Kidney tubule cell (primary cell): ENCODE measurements at places on chromosomes 16 and 17.

DNA sequence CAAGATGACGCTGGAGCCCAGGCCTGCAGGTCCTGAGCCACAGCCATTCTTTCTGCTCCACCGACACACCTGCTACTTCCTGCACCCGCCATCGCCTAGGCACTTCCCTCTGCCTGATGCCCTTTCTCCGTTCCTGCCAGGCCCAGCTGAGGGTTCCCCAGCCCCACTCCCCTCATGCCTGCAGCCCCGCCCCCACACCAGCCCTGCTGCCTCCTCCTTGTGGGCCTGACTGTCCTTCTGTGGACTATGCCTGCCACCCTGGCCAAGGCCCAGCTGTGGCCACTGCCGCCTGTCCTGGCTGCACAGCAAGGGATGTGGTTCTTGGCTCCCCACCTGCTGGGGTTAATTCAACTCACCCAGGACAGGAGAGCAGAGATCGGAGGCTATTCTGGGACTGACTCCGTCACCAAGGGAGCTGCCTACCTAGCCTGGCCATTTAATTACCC, 7.5 kb downstream of the NATD1 start:
- no peak for DNase-seq

DNA sequence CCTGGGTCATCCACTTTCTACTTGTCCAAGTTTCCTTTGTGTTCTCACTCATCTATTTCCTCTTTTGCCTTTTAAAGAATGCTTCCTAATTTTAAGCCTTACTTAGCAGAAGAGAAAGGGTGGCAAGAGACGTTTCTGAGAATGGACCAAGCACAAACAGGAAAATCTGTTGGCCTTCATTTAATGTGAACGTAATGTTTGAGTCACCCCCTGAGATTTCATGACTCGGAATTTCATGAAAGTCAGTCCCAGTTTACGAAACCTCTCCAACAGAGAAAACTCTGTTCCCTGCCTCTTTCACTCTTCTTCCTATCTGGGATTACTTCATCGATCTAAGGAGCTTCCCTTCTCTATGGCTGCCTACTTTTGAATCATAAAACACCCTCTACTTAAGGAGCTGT, at the start of gene CD300E:
CD300E (minus strand) TSS at position 46 of the 401 bp plus-strand sequence. CDS start 117 bp downstream, outside the sequence.
- DNase-seq, result no peak

DNA sequence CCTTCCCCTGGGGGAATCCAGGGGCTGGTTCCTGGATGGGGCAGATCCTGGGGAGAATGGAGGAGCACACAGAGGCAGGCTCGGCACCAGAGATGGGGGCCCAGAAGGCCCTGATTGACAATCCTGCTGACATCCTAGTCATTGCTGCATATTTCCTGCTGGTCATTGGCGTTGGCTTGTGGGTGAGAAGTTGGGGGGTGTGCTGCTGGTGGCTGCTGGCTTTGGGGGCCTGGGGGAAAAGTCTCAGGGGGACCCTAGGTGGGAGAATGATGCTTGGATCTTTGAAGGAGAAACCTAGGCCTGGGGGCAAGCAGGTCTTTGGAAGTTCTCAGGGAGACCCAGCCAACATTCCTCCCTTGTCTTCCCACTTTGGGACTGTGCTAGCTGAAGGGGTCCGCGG, at the start of gene SLC5A2:
SLC5A2 (plus strand) TSS at position 43 of the 400 bp plus-strand sequence; CDS start at position 57, 14 bp downstream.
- DNase-seq, result no peak

DNA sequence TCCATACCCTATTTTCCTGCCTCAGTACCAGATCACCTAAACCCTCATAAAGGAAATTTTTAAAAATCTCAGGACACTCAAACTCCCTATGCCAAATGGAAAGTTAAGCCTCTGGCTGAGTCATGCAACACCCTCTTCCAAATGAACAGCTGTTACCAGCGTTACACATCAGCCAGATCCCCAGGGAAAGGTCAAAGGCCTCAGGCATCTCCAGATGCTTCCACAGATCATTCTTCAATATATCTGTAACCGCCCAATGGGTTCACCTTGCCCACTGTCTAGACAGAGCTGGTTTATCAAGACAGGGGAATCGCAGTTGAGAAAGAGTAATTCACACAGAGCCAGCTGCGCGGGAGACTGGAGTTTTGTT, 29.1 kb upstream of the SHCBP1 start:
- no peak for DNase-seq

- no peak for DNase-seq
Observed at GRCh38 chr17:55023626-55024025, 55.1 kb downstream of the STXBP4 start.

GRCh38 chr17:55806745-55807495, 56.1 kb downstream of the PCTP start:
- no peak for DNase-seq

DNA sequence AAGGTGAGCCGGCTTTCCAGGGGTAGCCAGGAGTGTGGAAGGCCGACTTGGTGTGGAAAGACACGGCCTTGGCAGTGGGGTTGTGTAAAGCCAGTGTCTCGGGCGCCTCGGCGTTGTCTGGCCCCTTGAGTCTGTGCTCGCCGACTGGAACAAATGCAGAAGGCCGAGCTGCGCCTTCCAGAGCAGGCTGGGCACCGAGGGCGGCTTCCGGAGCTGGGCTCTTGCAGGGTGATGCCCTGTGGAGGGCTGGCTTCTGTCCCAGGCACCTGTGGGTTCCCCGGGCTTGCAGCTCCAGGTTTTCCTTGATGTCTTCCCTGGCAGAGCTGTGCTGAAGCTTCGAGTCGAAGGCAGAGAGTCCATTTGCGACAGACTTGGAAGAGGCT, 8.0 kb downstream of the ZNF750 start:
- no peak for DNase-seq

DNA sequence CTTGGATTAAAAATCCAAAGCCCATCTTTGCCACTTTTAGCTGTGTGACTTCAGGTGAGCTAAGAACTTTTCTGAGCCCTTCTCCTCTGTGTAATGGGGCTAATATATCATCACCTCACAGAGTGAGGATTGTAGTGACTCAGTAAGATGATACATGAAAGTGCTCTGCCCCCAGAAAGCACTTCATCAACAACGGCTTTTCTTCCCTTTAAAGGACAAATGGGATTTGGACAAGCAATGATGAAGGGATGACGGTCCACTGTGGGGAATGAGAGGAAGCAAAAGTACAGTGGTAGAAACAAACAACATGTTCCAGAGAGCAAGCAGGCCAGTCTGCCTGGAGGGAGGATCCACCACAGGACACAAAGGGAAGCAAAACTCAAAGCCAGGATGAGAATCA, 14.3 kb upstream of the TMED6 start:
- no peak for DNase-seq

GRCh38 chr16:89048090-89048725, 45.4 kb upstream of the ACSF3 start:
- no peak for DNase-seq

GRCh38 chr16:4401094-4401501, 15.3 kb downstream of the CORO7 start:
- no peak for DNase-seq
